Renal cortex interstitium (tissue), 15 donors: ENCODE measurements at places on chromosomes 1 and 21.
A peak's percentile ranks its signal among the peaks of the same experiment; 100 is the strongest.

DNA sequence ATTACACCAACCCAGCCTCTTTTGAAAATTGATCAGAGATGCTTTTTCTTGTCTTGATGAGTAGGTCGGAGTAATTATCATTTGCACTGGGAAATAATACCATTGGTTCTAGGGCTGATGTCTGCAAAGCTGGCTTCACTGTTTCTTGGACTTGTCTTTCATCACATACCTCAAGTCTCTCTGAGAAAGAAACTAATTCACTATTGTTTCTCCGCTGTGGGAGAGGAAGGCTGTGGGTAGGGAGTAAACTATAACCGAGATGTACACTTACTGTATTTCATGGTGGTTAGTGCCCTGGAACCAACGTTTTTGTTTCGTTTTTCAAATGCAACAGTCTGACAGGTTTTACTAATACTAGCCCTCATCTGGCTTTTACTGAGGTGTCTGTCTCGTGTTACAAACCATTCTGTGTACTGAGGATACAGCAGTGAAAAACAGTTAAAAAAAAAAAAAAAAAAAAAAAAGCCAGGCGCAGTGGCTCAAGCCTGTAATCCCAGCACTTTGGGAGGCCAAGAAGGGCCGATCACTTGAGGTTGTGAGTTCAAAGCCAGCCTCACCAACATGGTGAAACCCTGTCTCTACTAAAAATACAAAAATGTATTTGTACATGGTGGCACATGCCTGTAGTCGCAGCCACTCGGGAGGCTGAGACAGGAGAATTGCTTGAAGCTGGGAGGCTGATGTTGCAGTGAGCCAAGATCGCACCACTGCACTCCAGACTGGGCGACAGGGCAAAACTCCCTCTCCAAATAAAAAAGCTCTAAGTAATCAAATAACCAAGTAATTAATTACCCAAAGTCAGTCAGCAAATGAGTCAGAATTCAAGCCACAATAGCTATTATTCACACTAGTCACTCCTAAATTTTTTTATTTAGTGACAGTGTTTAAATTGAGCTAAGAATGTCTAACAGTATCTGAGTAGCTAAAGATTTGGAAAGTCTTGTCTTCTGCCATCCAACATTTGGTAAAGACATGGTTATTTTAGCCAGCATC is 23.3 kb downstream of the TOMM20 start:
- DNase-seq, result no peak

GRCh38 chr1:18110598-18110939 is 3.0 kb downstream of the IGSF21 start:
- DNase-seq, result no peak

GRCh38 chr1:10399444-10399941 is 629 bp downstream of the PGD start:
- peak; percentile 12 for DNase-seq

GRCh38 chr1:25255706-25256577 is 8.7 kb upstream of the RSRP1 start:
- DNase-seq, result no peak
